Fibroblast of villous mesenchyme (primary cell): ENCODE measurements at places on chromosomes 6 and 20. TPM values are rescaled to one million over a fixed set of nuclear protein-coding genes. Genes with fewer than 3 reads are reported as not detected.

DNA sequence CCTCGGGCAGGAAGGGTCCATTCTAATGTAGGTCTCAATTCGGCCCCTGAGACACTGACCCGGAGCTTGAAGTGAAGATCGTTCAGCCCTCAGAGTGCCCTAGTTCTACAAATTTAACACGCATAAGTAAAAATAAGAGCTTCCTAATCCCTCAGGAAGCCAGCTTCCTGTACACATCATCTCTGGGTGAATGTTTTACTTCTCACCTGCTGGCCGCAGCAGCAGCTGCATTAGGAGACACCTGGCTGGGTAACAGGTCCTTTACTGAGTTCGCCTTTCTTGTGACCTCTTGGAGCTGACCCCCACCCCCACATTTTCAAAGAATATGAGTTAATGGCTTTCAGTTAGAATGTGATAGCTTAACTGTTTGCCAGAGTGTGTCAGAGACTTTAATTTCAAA is 165.0 kb downstream of the SMOC2 start:
- no peak for DNase-seq

DNA sequence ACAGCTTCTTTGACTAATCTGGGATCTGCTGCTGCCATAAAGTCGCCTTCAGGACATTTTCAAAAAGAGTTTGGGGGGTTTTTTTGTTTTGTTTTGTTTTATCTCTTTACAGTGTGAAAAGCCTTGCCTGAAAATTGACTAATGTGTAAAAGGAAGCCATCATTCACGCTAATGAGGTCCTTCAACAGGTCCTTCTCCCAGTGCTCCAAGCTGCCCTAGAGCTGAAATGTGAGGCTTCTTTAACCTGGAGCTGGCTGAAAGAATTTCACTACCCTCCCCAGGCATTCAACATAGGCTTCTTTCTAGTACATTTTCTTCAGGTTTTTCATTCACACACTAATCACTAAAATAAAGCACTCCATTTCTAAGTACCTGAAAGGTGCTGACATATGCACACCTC is 145.1 kb upstream of the PRDM1 start:
- peak; percentile 10 for DNase-seq

DNA sequence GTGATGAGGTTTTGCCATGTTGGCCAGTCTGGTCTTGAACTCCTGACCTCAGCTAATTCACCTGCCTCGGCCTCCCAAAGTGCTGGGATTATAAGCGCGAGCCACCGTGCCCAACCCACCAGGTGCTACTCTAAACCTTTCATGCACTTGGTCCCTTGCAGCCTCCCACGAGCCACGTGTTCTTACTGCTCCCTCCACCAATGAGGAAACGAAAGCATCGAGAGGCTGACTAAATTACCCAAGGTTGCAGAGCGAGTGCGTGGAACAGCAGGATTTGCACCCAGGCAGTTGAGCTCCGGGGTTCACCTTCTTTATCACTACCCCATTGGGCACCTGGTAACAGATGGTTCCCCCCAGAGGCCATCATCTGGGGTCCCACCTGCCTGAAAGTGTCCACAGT is 208.3 kb downstream of the LY86 start:
- DNase-seq, result no peak

GRCh38 chr6:26556263-26557070 is 18.3 kb downstream of the HMGN4 start:
- peak; percentile 82 for DNase-seq

DNA sequence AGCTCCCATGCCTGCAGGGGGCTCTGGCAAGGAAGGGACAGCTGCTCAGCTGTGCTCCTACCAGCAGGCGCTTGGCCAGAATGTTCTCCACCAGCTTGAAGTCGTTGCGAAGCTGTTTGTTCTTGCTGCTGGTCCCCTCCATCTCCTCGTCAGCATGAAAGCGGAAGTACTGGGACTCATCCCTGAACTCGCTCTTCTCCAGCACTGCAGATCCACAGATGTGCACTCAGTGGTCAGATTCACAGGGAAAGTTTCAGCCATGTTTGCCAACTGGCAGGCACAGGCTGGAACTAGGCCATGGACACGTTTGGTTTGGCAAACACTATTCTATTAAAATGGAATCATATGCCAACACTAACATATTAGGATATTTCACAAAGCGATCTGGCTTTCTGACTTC is 167.9 kb downstream of the PREX1 start:
- no peak for DNase-seq

The ZNF831 gene
- not detected in 2 replicates for total RNA-seq

The NCR2 gene
- total RNA-seq, result not detected in 2 replicates
